ENCODE measurements at places on chromosomes 11 and 22. TPM values are rescaled to one million over a fixed set of nuclear protein-coding genes. Genes with fewer than 3 reads are reported as not detected.

Gene SERPINH1
- 145 TPM for total RNA-seq

Gene DBX1
- not detected for total RNA-seq

Gene SGSM1
- total RNA-seq = 1.9 TPM

Gene KREMEN1
- 13.7 TPM for total RNA-seq

Gene MS4A15
- total RNA-seq = not detected

GRCh38 chr22:47035425-47035881 lies 273.0 kb downstream of the TBC1D22A start:
- DNase-seq = peak; percentile 69

DNA sequence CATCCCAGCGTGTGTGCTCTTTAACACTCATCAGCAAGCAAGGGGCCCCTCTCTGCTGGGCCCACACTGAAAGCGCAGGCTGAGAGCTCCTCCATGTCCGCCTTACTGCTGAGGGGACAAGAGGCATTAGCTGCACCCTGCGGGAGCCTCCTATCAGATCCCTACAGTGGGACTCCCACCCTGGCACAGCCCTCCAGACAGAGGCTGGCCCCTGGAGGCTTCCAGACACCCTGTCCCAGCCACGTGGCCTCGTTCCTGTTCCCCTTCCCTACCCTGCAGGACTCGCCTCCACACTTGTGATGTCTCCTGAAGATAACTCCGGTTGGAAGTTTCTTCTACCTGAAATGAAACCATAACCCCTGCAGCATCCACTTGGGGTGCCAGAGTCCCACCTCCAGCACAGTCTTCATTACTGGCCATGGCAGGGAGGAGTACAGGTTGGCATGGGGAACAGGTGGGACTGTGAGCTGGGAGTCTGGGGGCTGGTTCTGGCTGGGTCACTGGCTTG lies 5.0 kb upstream of the SH3BP1 start:
- DNase-seq = no peak

- DNase-seq = no peak
Measured at GRCh38 chr11:8681837-8682302, 595 bp downstream of the TRIM66 start.

DNA sequence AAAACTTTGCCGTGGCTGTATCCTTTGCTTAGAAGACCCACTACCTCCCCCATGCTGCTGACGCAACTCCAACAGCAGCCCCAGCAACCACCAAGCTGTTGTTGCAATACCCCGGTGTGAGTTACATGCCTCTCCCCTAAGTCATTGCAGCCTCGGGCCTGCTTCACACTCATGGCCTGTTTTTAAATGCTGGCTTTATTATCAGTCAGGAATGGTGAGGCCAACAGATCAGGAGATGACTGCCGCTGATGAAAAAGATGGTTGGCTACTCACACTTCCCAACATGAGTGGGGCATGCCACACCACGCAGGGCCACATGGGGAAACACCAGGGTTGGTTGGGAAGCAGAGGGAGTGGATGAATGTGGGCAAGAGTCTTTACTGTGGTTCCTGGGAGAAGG lies 171.5 kb upstream of the SYT13 start:
- no peak for DNase-seq

DNA sequence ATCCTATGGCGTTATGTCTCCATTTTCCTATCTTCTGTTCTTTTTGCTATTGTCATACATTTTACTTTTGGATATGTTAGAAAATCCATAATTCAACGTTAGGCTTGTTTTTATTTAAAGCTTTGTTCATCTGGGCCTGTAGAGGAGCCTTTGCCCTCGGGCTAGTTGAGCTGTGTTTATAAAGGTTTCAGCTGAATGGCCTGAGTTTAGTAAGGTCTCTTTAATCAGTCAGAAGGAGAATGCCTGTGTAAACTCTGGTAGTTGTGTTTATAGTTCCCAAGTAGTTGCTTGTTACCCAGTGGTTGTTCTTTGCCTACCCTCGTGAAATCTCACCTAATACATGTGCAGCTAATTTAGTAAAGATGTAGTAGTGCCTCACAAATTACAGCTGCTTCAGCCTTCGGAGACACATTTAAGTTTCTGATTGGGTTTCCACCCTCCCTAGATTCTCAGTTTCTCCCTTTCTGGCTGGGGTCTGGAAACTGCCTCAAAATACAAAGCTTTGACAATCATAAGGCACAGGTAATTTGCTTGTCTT lies 33.1 kb downstream of the MTMR3 start:
- DNase-seq = no peak

GRCh38 chr11:57812634-57813033 lies 51.0 kb downstream of the CTNND1 start:
- DNase-seq = no peak

GRCh38 chr22:19879246-19879570 lies 24.5 kb upstream of the GNB1L start:
- DNase-seq = peak; percentile 68

DNA sequence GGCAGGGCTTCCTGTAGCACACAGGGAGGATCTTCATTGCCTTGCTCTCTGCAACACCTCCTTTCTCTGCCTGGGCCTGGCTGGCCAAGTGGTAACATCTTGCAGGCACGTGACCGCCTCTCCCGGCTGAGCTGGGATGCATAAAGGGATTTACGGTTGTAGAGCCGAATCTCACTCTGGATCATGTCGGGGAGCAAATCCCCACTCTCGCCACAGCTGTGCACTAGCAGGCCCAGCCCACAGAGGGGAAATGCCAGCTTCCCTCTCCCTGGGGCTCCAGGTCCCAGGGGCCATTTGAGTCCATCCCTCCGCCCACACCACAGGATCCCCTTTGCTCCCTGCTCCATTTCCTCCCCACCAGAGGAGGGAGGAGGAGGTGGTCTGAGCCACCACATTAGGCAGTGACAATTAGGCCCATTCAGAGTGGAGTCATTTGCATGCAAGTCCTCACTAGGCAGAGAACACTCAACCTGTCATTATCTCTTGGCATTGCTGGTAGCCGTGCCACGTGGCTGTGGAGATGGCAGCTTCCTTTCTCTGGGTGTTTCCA lies 196.7 kb downstream of the DSCAML1 start:
- DNase-seq = no peak

- DNase-seq = no peak
Measured at GRCh38 chr11:58391879-58392278, 14.8 kb downstream of the OR5B3 start.

DNA sequence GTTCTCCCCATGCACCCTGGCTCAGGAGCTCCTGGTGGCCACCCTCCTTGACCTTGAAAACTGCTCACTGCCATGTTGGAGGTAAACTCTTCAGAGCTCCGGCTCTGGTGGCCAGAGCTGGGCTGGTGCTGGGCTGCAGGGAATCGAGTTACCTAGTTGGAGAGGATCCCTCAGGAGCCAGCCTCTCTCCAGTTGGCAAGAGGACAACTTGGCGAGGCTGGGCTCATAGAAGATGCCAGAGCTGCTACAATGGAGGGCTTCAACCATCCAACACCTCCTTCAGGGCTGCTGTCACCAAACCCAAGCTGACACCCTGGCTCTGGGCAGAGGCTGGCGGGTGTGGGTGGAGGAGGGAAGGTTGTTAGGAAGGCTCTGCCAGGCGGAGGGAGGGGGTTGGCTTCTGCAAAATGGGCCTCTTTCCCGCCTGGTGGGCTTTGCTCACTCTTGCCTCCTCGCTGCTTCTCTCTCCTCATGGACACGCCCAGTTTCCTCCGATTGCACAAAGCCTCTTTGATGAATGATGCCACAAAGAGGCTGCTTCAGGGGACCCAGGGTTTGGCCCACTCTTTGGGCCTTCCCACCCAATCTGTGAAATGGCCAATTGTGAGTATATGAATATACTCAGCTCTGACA lies 53.1 kb downstream of the THAP12 start:
- DNase-seq = peak; percentile 67

- DNase-seq = peak; percentile 97
Measured at GRCh38 chr11:66510271-66510989, at the start of gene BBS1. TSS of gene BBS1 (plus strand) at chr11:66510635. CDS start at chr11:66510660, 25 bp downstream.

GRCh38 chr22:30386960-30387827 lies at the start of gene RNF215:
TSS of gene RNF215 (minus strand) at chr22:30387411. CDS start at chr22:30387313, 98 bp downstream.
- peak; percentile 94 for DNase-seq

- DNase-seq = no peak
Measured at GRCh38 chr11:9688716-9689511, 25.0 kb downstream of the SWAP70 start.

- DNase-seq = no peak
Measured at GRCh38 chr11:41281131-41281742, 178.2 kb downstream of the LRRC4C start.

GRCh38 chr22:46071451-46072109 lies 78.7 kb upstream of the PPARA start:
- peak; percentile 98 for DNase-seq

DNA sequence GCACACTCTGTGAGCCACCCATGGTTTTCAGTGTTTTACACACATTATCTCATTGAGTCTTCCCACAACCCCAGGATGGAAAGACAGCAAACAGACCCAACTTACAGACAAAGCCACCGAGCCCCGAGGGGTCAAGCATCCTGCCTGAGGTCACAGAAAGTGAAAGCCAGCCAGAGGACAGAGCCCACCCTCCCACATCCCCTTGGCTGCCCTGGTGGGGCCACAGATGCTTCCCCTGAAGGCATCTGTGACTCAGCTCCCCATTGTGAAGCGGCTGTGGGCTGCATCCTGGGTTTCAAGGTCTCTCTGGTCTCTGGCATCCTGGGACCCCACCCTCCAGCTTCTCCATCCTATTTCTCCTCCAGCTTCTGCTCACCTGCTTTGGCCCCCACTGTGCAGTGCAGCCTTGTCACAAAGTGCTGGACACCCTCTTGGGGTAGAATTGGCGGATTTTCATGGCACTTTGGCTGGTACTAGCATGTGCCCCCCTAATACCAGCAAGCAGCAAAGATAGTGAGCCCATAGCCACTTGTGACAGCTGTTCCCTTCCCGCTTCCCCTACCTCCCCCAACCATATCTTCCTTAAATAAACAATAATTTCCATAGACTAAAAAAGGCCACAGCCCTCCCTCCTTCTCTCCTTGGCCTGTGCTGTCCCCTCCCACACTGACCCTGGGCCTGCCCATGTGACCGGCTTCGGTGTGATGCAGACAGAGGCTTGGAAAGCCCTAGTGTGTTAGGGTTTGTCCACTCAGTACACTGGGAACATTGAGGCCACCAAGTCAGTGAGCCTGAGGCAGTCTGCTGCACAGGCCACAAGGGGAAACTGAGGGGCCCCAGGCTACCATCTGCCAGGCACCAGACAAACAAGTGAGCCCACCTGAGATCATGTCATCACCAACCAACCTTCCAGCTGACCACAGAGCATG lies 53.9 kb upstream of the SHISAL1 start:
- DNase-seq = peak; percentile 70

GRCh38 chr22:36838119-36839030 lies 21.5 kb upstream of the PVALB start:
- no peak for DNase-seq

DNA sequence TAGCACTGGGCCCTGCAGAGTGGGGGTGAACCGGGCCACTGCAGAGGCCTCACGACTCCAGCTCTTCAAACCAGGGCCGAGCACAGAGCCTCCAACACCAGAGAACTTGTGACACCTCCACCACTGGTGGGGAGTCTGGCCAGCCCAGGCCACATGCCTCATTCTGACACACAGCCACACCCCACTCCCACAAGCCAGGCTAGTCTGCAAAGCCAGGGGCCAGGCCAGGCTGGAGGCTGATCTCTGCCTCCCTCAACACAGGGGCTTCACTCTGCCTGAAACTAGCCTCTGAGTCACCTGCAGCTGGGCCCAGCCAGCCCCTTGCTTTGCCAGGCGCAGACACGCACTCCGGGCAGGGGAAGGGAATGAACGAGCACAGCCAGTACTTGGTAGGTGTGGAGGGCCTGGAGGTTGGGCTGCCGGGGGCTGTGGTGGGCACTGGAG lies 102.9 kb downstream of the MED15 start:
- DNase-seq = no peak

DNA sequence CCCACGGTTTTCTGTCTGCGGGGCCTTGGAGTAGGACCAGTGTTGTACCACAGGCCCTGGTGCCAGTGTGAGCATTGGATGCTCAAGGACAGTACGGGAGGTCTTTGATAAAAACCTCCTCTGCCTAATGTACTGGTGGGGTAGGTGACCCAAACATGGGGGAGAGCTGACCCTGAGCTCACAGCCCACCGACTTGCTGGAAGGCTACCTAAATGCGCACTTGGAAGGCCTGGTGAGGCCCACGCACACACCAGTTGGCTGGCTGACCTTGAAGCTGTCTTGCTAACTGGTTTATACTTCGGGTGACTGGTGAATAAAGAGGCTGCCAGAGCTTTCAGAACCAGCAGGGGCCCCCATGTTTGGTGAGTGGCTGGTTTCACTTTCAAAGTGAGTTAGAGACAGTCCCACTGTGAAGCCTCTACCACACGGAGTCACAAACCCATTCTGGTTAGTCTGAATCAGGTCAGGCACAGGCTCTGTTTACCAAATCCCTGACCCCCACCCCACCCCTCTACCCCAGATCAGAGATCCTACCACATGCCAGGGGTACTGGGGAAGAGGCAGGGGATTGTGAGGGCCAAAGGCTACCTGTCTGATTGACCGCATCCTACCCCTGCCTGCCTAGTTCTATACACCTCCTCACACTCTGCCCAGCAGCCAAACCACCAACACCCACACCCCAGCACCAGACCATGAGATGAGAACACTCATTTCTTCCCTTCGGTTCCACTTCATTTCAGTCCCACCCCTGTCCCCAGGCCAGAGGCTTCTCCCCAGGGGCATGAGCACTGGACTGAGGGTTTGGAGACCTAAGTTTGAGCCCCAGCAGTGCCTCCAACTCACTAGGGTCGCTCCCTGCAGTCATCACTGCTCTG lies 12.7 kb upstream of the IL2RB start:
- DNase-seq = no peak

GRCh38 chr11:114442536-114442935 lies 3.3 kb downstream of the REXO2 start:
- no peak for DNase-seq

Data from posterior vena cava (tissue), 2 donors.